Metanephros (tissue), 2 donors: ENCODE measurements at places on chromosomes 5 and 9. TPM values are rescaled to one million over a fixed set of nuclear protein-coding genes. Genes with fewer than 3 reads are reported as not detected.

Gene CXCL14
- total RNA-seq: 37.1 TPM

Gene DDX4
- total RNA-seq: not detected

Gene CCNI2
- total RNA-seq: 4.5 TPM

Gene ALDH1A1
- total RNA-seq: 173 TPM

Gene ARHGEF37
- total RNA-seq: 6.9 TPM

Gene PCDHB14
- 8.6 TPM for total RNA-seq
